Mesothelial cell of epicardium (in vitro differentiated cells): ENCODE measurements at places on chromosomes 12 and 14.

GRCh38 chr12:50353869-50354593 is 42.4 kb downstream of the FAM186A start:
- no peak for DNase-seq
- H3K4me1 ChIP-seq, result no peaks in the 10 kb centered on the region
- no peak overlapping the region for H3K27ac ChIP-seq
- H3K36me3 ChIP-seq, result no peaks in the 10 kb centered on the region

- no peak overlapping the region for H3K4me3 ChIP-seq
- peaks cover 5% of the 10 kb centered on the region for H3K36me3 ChIP-seq
- no peak overlapping the region for H3K27ac ChIP-seq
- DNase-seq, result no peak
Observed at GRCh38 chr14:79597566-79597965, 613.7 kb downstream of the DIO2 start.

GRCh38 chr12:76031081-76031413 is 529 bp downstream of the PHLDA1 start:
- peaks cover 51% of the 10 kb centered on the region for H3K4me1 ChIP-seq
- H3K27ac ChIP-seq, result peak overlapping the region; percentile 91
- H3K4me3 ChIP-seq, result peak overlapping the region; percentile 94
- no peaks in the 10 kb centered on the region for H3K27me3 ChIP-seq
- DNase-seq, result no peak

- no peak for DNase-seq
- peak overlapping the region; percentile 72 for H3K27ac ChIP-seq
- H3K27me3 ChIP-seq, result no peaks in the 10 kb centered on the region
- H3K36me3 ChIP-seq, result no peaks in the 10 kb centered on the region
- peaks cover 51% of the 10 kb centered on the region for H3K4me1 ChIP-seq
Observed at GRCh38 chr14:96515731-96516130, 13.5 kb downstream of the PAPOLA start.

GRCh38 chr12:72288911-72289310 is 16.7 kb downstream of the TRHDE start:
- peaks cover 12% of the 10 kb centered on the region for H3K27me3 ChIP-seq
- H3K27ac ChIP-seq, result no peak overlapping the region
- no peak overlapping the region for H3K4me3 ChIP-seq

- H3K27ac ChIP-seq, result no peak overlapping the region
- H3K4me1 ChIP-seq, result peaks cover 36% of the 10 kb centered on the region
- DNase-seq, result peak; percentile 7
- no peaks in the 10 kb centered on the region for H3K36me3 ChIP-seq
Observed at GRCh38 chr12:52346593-52346992, 20.7 kb downstream of the KRT85 start.

DNA sequence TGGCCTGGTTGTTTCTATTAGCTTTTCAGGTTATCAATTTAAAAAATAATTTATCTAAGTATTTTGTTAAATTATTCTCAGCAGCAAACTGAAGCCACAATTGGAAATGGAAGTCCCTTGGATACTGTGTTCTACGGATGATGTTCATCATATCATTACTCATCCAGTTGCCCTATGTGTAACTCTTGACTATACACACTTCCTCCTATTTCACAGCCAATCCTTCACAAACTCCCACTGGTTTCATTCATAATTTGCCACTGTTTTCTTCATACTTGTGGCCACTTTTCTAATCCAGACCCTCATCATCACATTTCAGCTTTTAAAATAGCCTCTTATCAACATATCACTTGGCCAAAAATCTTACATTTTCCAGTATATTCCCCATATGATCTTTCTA is 84.0 kb downstream of the CATSPERB start:
- H3K4me3 ChIP-seq, result no peak overlapping the region
- no peak overlapping the region for H3K27ac ChIP-seq
- DNase-seq, result no peak
- no peaks in the 10 kb centered on the region for H3K4me1 ChIP-seq

GRCh38 chr12:3216726-3217682 is 139.8 kb downstream of the TSPAN9 start:
- H3K4me3 ChIP-seq, result no peak overlapping the region
- DNase-seq, result no peak
- peaks cover 2% of the 10 kb centered on the region for H3K36me3 ChIP-seq
- no peak overlapping the region for H3K27ac ChIP-seq

DNA sequence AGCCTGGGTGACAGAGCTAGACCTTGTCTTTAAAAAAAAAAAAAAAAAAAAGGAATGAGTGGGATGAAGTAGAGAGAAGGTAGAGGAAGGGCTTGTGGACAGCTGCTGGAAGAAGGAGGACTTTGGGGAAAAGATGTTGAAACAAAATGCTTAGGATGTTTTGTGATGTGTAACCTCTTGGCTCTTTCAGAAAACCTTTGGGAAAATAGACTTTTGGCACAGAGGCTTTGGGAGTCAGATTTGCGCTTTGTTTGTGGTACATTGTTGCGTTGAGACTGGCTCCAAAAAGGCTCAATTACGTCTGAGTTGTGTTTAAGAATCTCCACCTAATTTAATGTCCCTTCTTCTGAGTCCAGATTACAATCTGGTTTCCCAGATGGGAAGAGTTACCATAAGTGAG is 32.9 kb upstream of the SPTLC2 start:
- H3K36me3 ChIP-seq, result no peaks in the 10 kb centered on the region
- H3K4me3 ChIP-seq, result no peak overlapping the region
- no peaks in the 10 kb centered on the region for H3K27me3 ChIP-seq
- no peak for DNase-seq
- H3K4me1 ChIP-seq, result peaks cover 2% of the 10 kb centered on the region

DNA sequence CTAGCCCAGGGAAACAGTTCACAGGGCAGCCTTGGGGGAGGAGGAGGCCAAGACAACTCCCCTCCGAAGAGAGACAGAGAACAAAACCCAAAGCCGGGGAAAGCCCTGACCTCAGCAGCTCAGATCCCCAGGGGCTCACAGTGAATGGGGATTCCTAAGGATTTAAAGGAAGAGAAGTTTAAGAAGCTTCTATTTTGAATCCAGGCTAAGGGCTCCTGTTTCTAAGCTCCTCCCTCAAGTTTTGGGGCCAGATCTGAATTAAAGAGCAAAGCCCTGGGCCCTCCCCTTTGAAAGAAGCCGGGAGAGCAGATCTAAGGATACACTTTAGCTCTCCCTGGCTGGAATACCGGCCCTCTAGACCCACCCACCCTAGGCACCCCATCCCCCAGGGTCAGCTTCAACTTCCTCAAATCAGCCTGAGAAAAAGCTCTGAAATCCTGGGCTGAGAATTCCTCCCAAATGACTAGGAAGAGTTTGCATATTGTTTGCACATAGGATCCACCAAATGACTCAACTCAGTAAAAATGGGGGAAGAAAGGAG is 3.9 kb downstream of the KDM2B start:
- no peaks in the 10 kb centered on the region for H3K27me3 ChIP-seq
- peak overlapping the region; percentile 66 for H3K4me3 ChIP-seq
- peaks cover 12% of the 10 kb centered on the region for H3K36me3 ChIP-seq
- peak overlapping the region; percentile 89 for H3K27ac ChIP-seq
- no peak for DNase-seq

GRCh38 chr14:23008831-23009230 is 1.1 kb downstream of the C14orf93 start:
- DNase-seq, result no peak
- H3K4me1 ChIP-seq, result peaks cover 43% of the 10 kb centered on the region
- H3K27me3 ChIP-seq, result no peaks in the 10 kb centered on the region
- H3K36me3 ChIP-seq, result no peaks in the 10 kb centered on the region
- H3K4me3 ChIP-seq, result peak overlapping the region; percentile 81

DNA sequence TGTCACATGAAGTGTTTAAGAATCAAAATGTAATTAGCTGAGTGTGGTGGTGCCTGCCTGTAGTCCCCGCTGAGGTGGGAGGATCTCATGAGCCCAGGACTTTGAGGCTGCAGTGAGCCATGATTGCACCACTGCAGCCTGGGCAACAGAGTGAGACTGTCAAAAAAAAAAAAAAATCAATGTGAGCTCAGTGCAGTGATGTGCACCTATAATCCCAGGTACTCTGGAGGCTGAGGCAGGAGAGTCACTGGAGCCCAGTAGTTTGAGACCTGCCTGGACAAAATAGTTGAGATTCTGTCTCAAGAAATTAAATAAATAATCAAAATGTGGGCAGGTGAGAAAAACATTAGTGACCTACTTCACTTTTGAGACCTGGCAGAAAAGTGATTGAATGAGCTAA is 140.0 kb downstream of the MON2 start:
- no peaks in the 10 kb centered on the region for H3K36me3 ChIP-seq
- peaks cover 43% of the 10 kb centered on the region for H3K4me1 ChIP-seq
- peak overlapping the region; percentile 50 for H3K27ac ChIP-seq
- H3K4me3 ChIP-seq, result peak overlapping the region; percentile 78
- DNase-seq, result no peak

DNA sequence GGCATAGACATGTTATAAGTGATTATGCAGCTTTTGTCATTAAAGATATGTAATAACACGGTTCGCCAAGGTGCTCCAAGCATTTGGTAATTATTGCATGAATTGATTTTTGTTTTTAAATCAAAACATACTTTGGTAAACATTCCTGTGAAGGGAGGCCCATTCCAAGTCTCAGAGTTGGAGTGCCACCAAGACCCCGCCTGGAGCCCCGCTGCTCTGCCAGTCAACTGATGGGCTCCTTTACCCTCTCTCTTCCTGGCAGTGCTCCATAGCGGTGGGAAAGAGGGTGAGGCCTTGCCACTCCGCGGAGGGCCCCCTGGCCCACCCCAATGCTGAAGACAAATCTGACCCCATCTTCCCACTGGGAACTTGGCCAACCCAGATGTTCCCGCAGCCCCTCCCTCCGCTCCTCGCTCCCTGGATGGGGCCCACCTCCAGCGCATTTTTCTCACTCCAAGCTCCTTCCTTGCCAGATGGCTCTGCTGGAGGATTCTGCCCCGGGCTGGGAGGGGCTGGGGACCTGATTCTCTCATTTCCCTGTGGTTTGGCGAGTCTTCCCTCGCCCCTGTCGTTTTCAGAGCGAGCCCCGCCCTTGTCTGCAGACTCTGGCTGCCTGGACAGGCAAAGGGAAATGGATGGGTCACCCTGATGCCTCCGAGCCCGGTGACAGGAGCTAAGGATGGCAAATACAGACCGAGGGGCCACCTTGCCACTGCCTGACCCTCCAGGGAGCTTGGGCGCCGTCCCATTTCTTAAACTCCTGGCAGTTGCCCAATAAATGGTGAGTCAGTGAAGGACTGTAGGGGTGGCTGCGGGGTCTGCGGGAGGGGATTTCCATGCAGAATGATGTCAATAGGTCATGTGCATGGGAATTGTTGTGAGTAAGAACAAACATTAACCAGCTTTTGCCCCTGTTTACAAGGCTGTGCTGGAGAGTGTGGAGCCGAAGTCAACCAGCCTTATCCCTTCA is 9.2 kb upstream of the PAPLN start:
- peaks cover 24% of the 10 kb centered on the region for H3K4me1 ChIP-seq
- peaks cover 7% of the 10 kb centered on the region for H3K36me3 ChIP-seq
- H3K27ac ChIP-seq, result peak overlapping the region; percentile 77
- H3K4me3 ChIP-seq, result no peak overlapping the region
- H3K27me3 ChIP-seq, result peaks cover 7% of the 10 kb centered on the region
- DNase-seq, result no peak

DNA sequence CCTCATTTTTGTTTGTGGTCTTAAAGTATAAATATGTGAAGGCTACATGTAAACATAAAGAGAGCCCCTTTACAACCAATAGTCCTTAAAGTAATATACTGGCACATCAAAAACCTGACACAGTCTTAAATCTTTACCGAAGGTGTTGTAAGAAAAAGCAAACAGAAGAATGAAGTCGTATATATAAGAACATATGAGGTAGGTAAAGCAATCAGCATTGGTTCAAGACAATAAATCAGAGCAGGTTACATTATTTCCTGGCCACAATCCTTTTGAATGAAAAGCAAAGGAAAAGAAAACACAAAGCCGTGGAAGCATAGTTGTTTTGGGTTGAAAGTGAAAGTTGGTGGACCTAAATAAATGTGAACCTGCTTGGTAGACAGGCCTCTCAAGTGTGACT is 183.7 kb upstream of the STXBP6 start:
- H3K4me3 ChIP-seq, result no peak overlapping the region
- peaks cover 5% of the 10 kb centered on the region for H3K27me3 ChIP-seq
- H3K36me3 ChIP-seq, result no peaks in the 10 kb centered on the region
- no peak for DNase-seq
- H3K27ac ChIP-seq, result no peak overlapping the region

- H3K36me3 ChIP-seq, result no peaks in the 10 kb centered on the region
- no peak for DNase-seq
- H3K27me3 ChIP-seq, result no peaks in the 10 kb centered on the region
- H3K4me3 ChIP-seq, result peak overlapping the region; percentile 75
- H3K27ac ChIP-seq, result peak overlapping the region; percentile 83
Observed at GRCh38 chr12:124921200-124922031, 7.0 kb upstream of the UBC start.

DNA sequence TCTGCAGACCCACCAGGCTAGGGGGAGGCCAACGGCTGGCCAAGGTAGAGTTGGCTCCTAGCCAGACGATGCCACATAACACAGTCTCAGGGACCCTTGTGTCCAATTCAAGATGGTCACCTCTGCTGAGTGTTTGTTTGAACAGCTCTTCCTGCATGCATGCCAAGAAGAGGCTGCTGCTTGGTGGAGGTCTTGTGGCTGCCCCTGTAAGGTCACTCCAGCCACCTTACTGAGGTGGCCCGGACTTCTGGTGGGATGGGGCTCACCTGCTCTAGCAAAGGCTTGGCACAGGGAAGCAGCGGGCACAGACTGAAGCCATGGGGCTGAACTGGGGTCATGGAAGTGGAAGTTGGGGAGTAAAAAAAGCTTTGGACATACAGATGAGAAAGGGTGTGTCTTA is 210.3 kb downstream of the GLT1D1 start:
- peaks cover 7% of the 10 kb centered on the region for H3K27me3 ChIP-seq
- H3K4me3 ChIP-seq, result no peak overlapping the region
- H3K4me1 ChIP-seq, result no peaks in the 10 kb centered on the region
- no peaks in the 10 kb centered on the region for H3K36me3 ChIP-seq

GRCh38 chr14:96267336-96267735 is 11.3 kb downstream of the BDKRB1 start:
- no peak overlapping the region for H3K4me3 ChIP-seq
- peak overlapping the region; percentile 98 for H3K27ac ChIP-seq
- peaks cover 18% of the 10 kb centered on the region for H3K36me3 ChIP-seq

GRCh38 chr12:21980544-21980943 is 39.3 kb upstream of the ABCC9 start:
- peaks cover 7% of the 10 kb centered on the region for H3K27me3 ChIP-seq
- H3K27ac ChIP-seq, result no peak overlapping the region
- DNase-seq, result no peak
- no peak overlapping the region for H3K4me3 ChIP-seq

- H3K27ac ChIP-seq, result peak overlapping the region; percentile 58
- H3K4me1 ChIP-seq, result peaks cover 21% of the 10 kb centered on the region
- no peaks in the 10 kb centered on the region for H3K27me3 ChIP-seq
- H3K36me3 ChIP-seq, result no peaks in the 10 kb centered on the region
- H3K4me3 ChIP-seq, result no peak overlapping the region
- DNase-seq, result no peak
Observed at GRCh38 chr12:6178981-6179761, 21.0 kb upstream of the CD9 start.

GRCh38 chr12:119072440-119072839 is 91.1 kb downstream of the SRRM4 start:
- peaks cover 49% of the 10 kb centered on the region for H3K27me3 ChIP-seq
- no peaks in the 10 kb centered on the region for H3K4me1 ChIP-seq
- no peak overlapping the region for H3K4me3 ChIP-seq
- H3K36me3 ChIP-seq, result no peaks in the 10 kb centered on the region
- no peak for DNase-seq

GRCh38 chr12:48182631-48183030 is 813 bp upstream of the CCDC184 start:
- peaks cover 37% of the 10 kb centered on the region for H3K4me1 ChIP-seq
- no peak for DNase-seq
- peak overlapping the region; percentile 83 for H3K4me3 ChIP-seq
- H3K27me3 ChIP-seq, result peaks cover 81% of the 10 kb centered on the region
- H3K36me3 ChIP-seq, result no peaks in the 10 kb centered on the region

- no peak overlapping the region for H3K27ac ChIP-seq
- H3K4me1 ChIP-seq, result peaks cover 27% of the 10 kb centered on the region
- H3K27me3 ChIP-seq, result no peaks in the 10 kb centered on the region
- no peaks in the 10 kb centered on the region for H3K36me3 ChIP-seq
- no peak for DNase-seq
Observed at GRCh38 chr12:24795699-24796347, 153.1 kb downstream of the BCAT1 start.
